GM23338 (cell line): ENCODE measurements at places on chromosomes 5 and 9. TPM values are rescaled to one million over a fixed set of nuclear protein-coding genes. Genes with fewer than 3 reads are reported as not detected.

ZCCHC10 gene
- 86.0 and 90.1 TPM in 2 replicates for polyA plus RNA-seq

C9orf153 gene
- polyA plus RNA-seq = 0.24 and 0.29 TPM in 2 replicates

LRRC70 gene
- polyA plus RNA-seq = 0.15 TPM in 1 of 2 replicates, not detected in the other

HSD17B3 gene
- polyA plus RNA-seq = not detected in 2 replicates

TMOD1 gene
- 4.1 and 4.5 TPM in 2 replicates for polyA plus RNA-seq

CEP78 gene
- 18.7 and 19.9 TPM in 2 replicates for polyA plus RNA-seq

PCDH12 gene
- 0.29 and 0.33 TPM in 2 replicates for polyA plus RNA-seq

PCAT7 gene
- polyA plus RNA-seq = 4.0 TPM in 2 replicates

FBP2 gene
- 0.17 TPM in 1 of 2 replicates, not detected in the other for polyA plus RNA-seq

DNA sequence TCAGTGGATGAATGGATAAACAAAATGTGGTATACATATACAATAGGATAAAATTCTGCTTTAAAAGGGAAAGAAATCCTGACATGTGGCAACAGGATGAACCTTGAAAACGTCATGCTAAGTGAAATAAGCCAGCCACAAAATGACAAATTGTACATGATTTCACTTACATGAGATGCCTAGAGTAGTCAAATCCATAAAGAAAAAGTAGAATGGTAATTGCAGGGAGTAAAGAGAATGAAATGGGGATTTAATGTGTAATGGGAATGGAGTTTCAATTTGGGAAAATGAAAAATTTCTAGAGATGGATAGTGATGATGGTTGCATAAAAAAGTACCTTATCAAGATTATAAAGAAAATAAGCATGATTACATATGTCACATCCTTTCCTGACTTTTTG, 1489.2 kb upstream of the C9orf72 start:
- no peak overlapping the region for H3K27ac ChIP-seq
- no peaks in the 10 kb centered on the region for H3K36me3 ChIP-seq
- DNase-seq = no peak
- no peak overlapping the region for H3K4me3 ChIP-seq

GRCh38 chr5:123659011-123659410, 147.0 kb downstream of the CSNK1G3 start:
- no peak for DNase-seq
- H3K27me3 ChIP-seq = no peaks in the 10 kb centered on the region
- no peak overlapping the region for H3K4me3 ChIP-seq
- no peak overlapping the region for H3K27ac ChIP-seq
- H3K4me1 ChIP-seq = no peaks in the 10 kb centered on the region

DNA sequence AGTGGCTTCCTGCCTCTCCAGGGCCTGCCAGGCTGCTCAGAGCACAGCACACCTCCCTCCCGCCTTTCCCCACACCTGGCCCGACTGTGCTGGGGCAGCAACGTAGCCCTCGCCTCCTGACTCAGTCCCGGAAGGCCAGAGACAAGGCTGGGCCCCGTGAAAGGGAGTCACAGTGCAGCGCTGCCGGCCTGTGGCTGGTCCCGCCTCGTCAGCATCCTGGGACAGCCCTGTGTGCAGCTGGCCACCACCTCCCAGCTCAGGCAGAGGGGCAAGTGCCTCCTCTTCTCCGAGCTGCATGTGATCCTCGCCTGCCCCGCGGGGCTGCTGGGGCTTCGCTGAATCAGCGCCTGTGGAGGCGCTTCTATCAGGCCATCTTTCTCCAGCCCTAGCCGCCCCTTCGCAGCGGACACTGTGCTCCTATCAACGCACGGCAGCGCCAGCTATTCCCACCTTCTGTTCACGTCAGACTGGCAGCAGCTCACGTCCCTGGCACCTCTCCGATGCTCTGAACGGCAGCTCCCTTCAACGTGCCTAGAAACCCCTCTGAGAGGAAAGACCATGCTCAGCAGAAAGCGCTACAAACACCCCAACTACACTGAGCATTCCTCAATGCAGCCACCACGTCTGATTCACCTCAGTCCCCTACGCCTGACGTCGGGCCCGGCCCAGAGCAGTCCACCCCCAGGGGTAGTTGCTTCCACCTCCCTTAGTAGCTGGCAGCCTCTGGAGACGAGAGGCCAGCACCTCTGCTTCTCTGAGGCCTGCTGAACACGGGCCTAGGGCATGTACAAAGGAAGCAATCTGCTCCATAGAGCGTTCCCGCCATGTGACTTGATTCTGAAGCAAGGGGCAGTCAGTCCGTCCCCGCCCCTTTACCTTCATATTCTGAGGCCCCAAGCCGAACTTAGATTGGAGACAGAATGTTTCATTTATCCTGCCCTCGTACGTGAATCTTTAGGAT, 78.8 kb downstream of the GPR21 start:
- peak overlapping the region; percentile 69 for H3K27ac ChIP-seq
- peak; percentile 60 for DNase-seq
- 0 out of 2 replicates have a peak, but pooled peaks cover 5% of the 10 kb centered on the region for H3K36me3 ChIP-seq
- peaks cover 11% of the 10 kb centered on the region for H3K4me1 ChIP-seq
- H3K4me3 ChIP-seq = no peak overlapping the region

GRCh38 chr9:101731429-101731828, 7.0 kb downstream of the GRIN3A start:
- peaks cover 13% of the 10 kb centered on the region for H3K4me1 ChIP-seq
- H3K4me3 ChIP-seq = no peak overlapping the region
- H3K27me3 ChIP-seq = peaks cover 15% of the 10 kb centered on the region
- peak; percentile 5 for DNase-seq
- no peak overlapping the region for H3K27ac ChIP-seq

- no peaks in the 10 kb centered on the region for H3K27me3 ChIP-seq
- no peaks in the 10 kb centered on the region for H3K36me3 ChIP-seq
- no peaks in the 10 kb centered on the region for H3K4me1 ChIP-seq
- DNase-seq = no peak
- no peak overlapping the region for H3K27ac ChIP-seq
Observed at GRCh38 chr9:93657331-93658111, 81.1 kb downstream of the PHF2 start.

- H3K27me3 ChIP-seq = no peaks in the 10 kb centered on the region
- DNase-seq = peak; percentile 90
- no peak overlapping the region for H3K4me3 ChIP-seq
- H3K4me1 ChIP-seq = peaks cover 32% of the 10 kb centered on the region
- peak overlapping the region; percentile 89 for H3K27ac ChIP-seq
- peaks cover 3% of the 10 kb centered on the region for H3K36me3 ChIP-seq
Observed at GRCh38 chr9:109244179-109245132, 76.4 kb downstream of the EPB41L4B start.

DNA sequence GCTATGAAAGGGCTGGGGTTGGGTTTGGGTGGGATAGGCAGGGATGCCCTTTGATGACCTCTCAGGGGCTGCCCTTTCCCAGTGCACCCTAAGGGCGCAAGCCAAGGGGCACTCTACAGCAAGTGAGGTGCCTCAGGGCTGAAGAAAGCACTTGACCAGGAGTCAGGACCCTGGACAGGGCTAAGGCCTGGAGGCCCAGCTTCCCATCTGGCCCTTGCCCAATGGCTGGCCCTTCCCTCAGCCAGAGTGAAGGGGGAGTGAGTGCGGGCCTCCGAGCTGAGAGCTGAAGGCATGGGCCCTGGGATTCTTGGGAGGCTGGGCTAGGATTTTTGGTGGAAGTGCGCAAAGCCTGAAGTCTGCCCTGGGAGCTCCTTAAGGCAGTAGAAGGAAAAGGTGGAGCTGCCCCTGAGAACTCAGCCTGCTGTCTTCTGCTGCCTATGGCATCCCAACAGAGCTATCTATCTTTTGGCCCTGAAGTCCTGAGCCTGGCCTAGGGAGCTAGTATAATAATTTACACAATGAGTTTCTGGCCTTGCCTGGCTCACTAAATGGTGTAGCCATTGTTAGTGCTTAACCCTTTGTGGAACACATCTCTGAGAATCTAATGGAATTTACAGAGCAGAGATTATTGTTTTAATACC, 16.4 kb downstream of the JADE2 start:
- H3K27me3 ChIP-seq = no peaks in the 10 kb centered on the region
- peaks cover 13% of the 10 kb centered on the region for H3K4me1 ChIP-seq
- no peak overlapping the region for H3K4me3 ChIP-seq
- no peak overlapping the region for H3K27ac ChIP-seq
- peak; percentile 81 for DNase-seq
- H3K36me3 ChIP-seq = peaks cover 19% of the 10 kb centered on the region

GRCh38 chr9:33795819-33796218, 458 bp downstream of the PRSS3 start:
- H3K4me3 ChIP-seq = no peak overlapping the region
- DNase-seq = no peak
- H3K27ac ChIP-seq = no peak overlapping the region
- no peaks in the 10 kb centered on the region for H3K4me1 ChIP-seq
- H3K27me3 ChIP-seq = no peaks in the 10 kb centered on the region
- H3K36me3 ChIP-seq = no peaks in the 10 kb centered on the region

DNA sequence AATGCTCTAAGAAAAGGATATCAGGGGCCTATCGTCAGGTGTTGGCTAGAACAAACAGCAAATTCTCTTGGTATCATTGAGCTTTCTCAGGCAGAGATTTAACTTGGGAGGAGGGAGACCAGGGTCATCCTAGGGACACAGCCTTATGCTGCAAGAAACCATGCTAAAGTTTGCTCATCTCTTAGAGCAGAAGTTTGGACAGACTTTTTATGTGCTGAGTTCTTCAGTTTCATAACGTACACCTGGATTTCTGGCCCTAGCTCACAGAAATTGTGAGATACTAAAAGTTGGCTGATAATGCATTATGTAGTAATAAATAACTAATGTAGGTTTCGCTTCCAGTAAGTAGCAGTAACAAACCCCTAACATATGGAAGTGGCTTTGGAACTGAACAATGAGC, 1359.8 kb upstream of the CDH9 start:
- DNase-seq = no peak
- no peaks in the 10 kb centered on the region for H3K36me3 ChIP-seq
- no peak overlapping the region for H3K27ac ChIP-seq
- no peaks in the 10 kb centered on the region for H3K27me3 ChIP-seq
- no peaks in the 10 kb centered on the region for H3K4me1 ChIP-seq

DNA sequence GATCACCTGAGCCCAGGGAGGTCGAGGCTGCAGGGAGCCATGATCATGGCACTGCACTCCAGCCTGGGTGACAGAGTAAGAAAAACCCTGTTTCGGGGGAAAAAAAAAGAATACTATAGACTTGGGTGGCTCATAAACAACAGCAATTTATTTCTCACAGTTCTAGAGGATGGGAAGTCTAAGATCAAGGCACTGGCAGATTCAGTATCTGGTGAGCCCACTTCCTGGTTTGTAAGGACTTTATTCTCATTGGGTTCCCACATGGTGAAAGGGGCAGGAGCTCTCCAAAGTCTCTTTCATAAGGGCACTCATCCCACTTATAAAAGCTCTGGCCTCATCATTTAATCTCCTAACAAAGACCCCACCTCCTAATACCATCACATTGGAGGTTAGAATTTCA, 8.7 kb downstream of the HINT1 start:
- H3K4me3 ChIP-seq = no peak overlapping the region
- DNase-seq = no peak
- no peak overlapping the region for H3K27ac ChIP-seq
- H3K4me1 ChIP-seq = no peaks in the 10 kb centered on the region; the same call in 1 of the 2 replicates

GRCh38 chr5:50647726-50648125, 18.7 kb upstream of the PARP8 start:
- no peak for DNase-seq
- H3K4me1 ChIP-seq = no peaks in the 10 kb centered on the region
- no peak overlapping the region for H3K27ac ChIP-seq

DNA sequence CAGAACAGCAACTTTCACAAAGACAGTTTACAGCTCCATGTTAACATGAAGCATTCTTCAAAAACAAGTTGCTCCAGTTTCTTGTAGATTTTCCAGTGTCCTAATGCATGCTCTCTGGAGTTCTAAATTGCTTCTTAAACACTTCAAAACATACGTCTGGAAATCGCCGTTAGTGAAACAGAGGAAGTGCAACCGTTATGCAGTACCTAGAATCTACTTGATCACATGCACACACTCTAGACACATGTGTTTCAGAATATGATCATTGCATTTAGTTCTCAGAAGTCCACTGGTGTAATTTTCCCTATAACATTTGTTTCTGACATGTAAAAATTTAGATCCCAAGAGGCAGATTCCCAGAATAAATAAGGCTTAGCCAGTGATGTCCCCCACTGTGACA, 41.1 kb upstream of the RUFY1 start:
- no peak overlapping the region for H3K4me3 ChIP-seq
- H3K27me3 ChIP-seq = no peaks in the 10 kb centered on the region
- H3K4me1 ChIP-seq = peaks cover 4% of the 10 kb centered on the region
- DNase-seq = no peak

DNA sequence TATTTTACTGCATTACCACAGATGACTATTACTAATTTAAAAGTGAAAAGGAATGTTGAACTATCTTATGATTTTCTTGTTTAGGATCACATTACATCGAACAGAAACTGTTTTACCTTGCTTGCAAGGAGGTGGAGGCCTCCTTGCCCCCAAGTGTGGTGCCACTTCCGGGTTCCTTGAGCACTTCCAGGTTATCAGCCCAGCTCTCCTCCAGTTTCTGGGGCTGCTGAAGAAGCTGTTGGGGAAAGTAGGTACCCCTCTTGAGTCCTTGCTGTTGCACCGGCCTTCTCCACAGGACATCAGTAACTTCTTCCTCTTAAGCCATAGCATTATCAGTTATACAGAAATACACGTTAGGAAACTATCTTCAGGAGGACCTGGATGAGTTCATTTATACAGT, 278.2 kb downstream of the DMRT2 start:
- no peak for DNase-seq
- H3K27me3 ChIP-seq = no peaks in the 10 kb centered on the region
- no peaks in the 10 kb centered on the region for H3K36me3 ChIP-seq
- peaks cover 6% of the 10 kb centered on the region for H3K4me1 ChIP-seq
- no peak overlapping the region for H3K27ac ChIP-seq

GRCh38 chr5:55052383-55052931, 28.4 kb downstream of the GZMK start:
- no peaks in the 10 kb centered on the region for H3K36me3 ChIP-seq
- no peaks in the 10 kb centered on the region for H3K27me3 ChIP-seq
- no peak overlapping the region for H3K27ac ChIP-seq
- DNase-seq = no peak

- DNase-seq = no peak
- no peak overlapping the region for H3K27ac ChIP-seq
- H3K27me3 ChIP-seq = no peaks in the 10 kb centered on the region
- 0 out of 2 replicates have a peak, but pooled peaks cover 3% of the 10 kb centered on the region for H3K4me1 ChIP-seq
- H3K4me3 ChIP-seq = no peak overlapping the region
Observed at GRCh38 chr9:36118706-36119105, 17.8 kb upstream of the GLIPR2 start.

GRCh38 chr5:1909346-1909985, 26.7 kb upstream of the IRX4 start:
- H3K27ac ChIP-seq = no peak overlapping the region
- no peak overlapping the region for H3K4me3 ChIP-seq
- H3K4me1 ChIP-seq = no peaks in the 10 kb centered on the region
- no peaks in the 10 kb centered on the region for H3K27me3 ChIP-seq
- no peaks in the 10 kb centered on the region for H3K36me3 ChIP-seq
- DNase-seq = no peak

- DNase-seq = no peak
- H3K36me3 ChIP-seq = no peaks in the 10 kb centered on the region; the same call in 1 of the 2 replicates
- no peak overlapping the region for H3K4me3 ChIP-seq
- peaks cover 27% of the 10 kb centered on the region for H3K4me1 ChIP-seq
- H3K27ac ChIP-seq = no peak overlapping the region
Observed at GRCh38 chr9:113596616-113597320, 133.2 kb downstream of the RGS3 start.
